T-helper 2 cell treated with Interferon-gamma antibody and Interleukin-4, amounts not matched to agents 100 ng/mL and 5 ng/mL, for 36 hours (primary cell): ENCODE measurements at places on chromosomes 3 and 15. TPM values are rescaled to one million over a fixed set of nuclear protein-coding genes. Genes with fewer than 3 reads are reported as not detected.

THSD4 gene
- not detected in 2 replicates for total RNA-seq

IGDCC3 gene
- not detected in 2 replicates for total RNA-seq

ZFAND6 gene
- 49.6 and 52.3 TPM in 2 replicates for total RNA-seq

TJP1 gene
- not detected in 2 replicates for total RNA-seq

LRRC58 gene
- 26.1 and 26.5 TPM in 2 replicates for total RNA-seq

KLF15 gene
- not detected in 2 replicates for total RNA-seq

TBC1D21 gene
- total RNA-seq, result not detected in 2 replicates

MUC20 gene
- total RNA-seq, result 5.3 and 5.4 TPM in 2 replicates

CELF6 gene
- 0.68 and 0.91 TPM in 2 replicates for total RNA-seq

MED12L gene
- 1.6 and 1.8 TPM in 2 replicates for total RNA-seq

EPHB3 gene
- 0.05 and 0.14 TPM in 2 replicates for total RNA-seq

TMCO5A gene
- not detected in 2 replicates for total RNA-seq

PRICKLE2 gene
- total RNA-seq, result not detected in 2 replicates

OSTN gene
- total RNA-seq, result not detected in 2 replicates

REC114 gene
- total RNA-seq, result not detected in 2 replicates

ZMAT3 gene
- total RNA-seq, result 17.3 and 18.5 TPM in 2 replicates

THAP10 gene
- 0.23 TPM in 1 of 2 replicates, not detected in the other for total RNA-seq
